ENCODE measurements at places on chromosomes 7 and 10.
A peak's percentile ranks its signal among the peaks of the same experiment; 100 is the strongest.

GRCh38 chr7:23469150-23469960 is 936 bp downstream of the IGF2BP3 start:
- DNase-seq, result peak; percentile 36

DNA sequence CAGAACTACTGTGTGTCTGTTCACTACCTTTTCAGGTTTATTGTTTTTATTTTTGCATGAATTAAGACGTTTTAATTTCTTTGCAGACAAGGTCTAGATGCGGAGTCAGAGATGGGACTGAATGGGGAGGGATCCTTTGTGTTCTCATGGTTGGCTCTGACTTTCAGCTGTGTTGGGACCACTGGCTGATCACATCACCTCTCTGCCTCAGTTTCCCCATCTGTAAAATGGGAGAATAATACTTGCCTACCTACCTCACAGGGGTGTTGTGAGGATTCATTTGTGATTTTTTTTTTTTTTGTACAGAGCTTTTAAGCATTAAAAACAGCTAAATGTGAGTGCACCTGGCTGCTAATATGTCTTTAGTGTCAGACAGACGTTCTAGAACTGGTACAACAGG is 34.4 kb downstream of the PRF1 start:
- no peak for DNase-seq

- no peak for DNase-seq
Measured at GRCh38 chr7:24729365-24730017, 27.8 kb downstream of the GSDME start.

DNA sequence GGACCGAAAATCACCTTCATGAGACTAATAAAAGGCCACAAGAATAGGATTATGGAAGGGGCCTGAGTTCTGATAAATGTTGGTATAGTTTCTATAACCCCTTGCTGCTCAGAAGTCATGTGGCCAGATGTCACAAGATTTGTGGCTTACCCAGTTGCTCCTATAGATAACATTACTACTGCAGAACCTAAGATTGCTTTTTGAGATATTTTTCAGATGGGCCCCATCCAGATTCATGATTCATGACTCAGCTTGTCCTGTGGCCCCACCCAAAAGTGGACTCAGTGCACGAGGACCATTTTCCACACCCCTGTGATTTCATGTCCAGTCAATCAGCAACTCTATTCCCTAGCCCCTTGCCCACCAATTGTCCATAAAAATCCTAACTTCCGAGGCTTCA is 209.0 kb downstream of the ACTR3B start:
- DNase-seq, result no peak

DNA sequence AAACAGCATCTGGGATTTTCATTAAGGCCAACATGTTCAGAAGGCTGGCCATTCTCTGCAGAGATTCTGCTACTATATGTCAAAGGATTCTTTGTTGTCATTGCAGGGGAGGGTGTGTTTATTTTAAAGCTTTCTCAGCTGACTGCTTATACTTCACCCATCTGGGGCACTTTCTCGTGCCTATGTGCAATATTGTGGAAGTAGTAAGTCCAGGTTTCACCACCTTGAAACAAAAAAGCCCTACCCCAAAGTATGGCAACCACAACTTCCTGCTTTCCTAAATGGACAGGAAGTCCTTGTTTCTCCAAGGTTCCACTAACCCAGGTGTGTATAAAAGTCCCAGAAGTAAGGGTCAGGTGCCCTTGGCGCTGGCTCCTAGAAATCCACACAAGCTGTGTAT is 58.7 kb upstream of the COL1A2 start:
- no peak for DNase-seq

DNA sequence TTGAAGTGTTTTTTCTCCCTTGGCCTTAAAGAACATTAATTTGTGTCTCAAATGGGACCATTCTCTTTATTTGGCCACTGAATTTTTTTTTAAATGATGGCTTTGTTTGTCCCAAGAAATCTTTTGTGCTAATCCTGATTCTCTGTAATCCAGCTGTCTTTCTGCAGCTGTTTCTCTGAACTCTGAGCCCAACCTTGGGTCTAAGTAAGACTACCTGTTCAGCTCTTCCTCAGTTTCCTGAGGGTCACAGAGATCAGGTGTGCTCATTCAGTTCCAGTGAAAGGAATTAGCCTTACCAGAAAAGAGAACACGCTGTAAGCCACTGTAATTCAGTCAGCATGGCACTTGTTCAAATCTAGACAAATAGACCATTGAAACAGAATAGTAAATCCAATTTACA is 94.2 kb downstream of the ANKIB1 start:
- no peak for DNase-seq

GRCh38 chr7:56092789-56093531 is at the start of gene PHKG1:
Gene PHKG1, minus strand, starts transcription at chr7:56092952. Its CDS starts 4,011 bp downstream, at chr7:56088941.
- no peak for DNase-seq

GRCh38 chr10:70578371-70578947 is 24.1 kb downstream of the PRF1 start:
- DNase-seq, result peak; percentile 83

DNA sequence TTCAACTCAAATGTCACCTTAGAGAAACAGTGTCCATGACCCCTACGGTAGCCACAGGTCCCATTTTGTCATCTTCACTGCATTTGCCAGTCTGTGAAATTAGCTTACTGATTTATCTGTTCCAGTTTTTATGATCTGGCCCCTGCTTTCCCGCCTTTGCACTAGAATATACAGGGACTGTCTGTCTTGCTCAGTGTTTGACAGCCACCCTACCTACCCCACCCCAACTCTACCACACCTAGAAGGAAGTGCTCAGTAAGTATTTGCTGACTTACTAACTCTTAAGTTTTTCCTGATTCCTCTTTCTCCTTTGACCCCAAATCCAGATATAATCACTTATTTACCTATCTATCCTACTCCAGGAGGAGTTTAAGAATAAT is 49.5 kb downstream of the CREB3L2 start:
- DNase-seq, result no peak

DNA sequence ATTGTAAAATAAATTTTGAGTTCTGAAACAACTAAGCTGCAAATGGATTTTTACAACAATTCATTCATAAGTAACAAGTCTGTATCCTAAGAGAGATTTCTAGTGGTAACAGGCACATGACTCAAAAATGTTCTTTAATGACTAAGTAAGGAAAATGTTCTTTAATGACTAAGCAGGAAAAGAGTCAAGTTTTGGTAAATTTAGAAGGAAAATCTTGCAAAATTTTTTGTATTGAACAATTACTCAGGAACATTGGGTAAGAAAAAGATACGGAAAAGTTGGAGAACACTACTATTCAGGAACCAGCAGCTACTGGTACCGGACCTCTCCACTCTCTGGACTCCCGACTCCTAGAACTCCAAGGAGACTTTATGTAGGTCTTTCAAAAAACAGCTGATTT is 33.5 kb downstream of the HYCC1 start:
- no peak for DNase-seq

DNA sequence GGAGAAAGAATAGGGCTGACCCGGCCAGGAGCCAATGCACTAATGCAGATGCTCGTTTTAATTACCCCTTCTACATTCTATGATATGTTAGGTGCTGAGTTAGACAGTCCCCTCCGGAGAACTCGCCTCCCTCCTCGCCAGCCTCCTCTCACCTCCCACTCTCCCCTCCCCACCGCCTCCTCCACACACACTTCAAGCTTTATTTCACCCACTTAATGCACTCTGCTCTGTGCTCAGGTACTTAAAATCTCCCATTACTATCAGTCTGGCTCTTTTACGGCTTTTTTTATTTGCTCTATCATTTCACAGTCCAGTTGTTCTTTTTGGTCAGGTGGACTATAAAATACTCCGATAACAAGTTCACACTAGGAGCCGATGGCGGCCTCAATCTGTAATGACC is 231.6 kb downstream of the TEX36 start:
- DNase-seq, result no peak

GRCh38 chr7:40412323-40412722 is 277.5 kb downstream of the SUGCT start:
- no peak for DNase-seq

GRCh38 chr10:31705136-31705535 is 223.5 kb downstream of the ARHGAP12 start:
- DNase-seq, result no peak

DNA sequence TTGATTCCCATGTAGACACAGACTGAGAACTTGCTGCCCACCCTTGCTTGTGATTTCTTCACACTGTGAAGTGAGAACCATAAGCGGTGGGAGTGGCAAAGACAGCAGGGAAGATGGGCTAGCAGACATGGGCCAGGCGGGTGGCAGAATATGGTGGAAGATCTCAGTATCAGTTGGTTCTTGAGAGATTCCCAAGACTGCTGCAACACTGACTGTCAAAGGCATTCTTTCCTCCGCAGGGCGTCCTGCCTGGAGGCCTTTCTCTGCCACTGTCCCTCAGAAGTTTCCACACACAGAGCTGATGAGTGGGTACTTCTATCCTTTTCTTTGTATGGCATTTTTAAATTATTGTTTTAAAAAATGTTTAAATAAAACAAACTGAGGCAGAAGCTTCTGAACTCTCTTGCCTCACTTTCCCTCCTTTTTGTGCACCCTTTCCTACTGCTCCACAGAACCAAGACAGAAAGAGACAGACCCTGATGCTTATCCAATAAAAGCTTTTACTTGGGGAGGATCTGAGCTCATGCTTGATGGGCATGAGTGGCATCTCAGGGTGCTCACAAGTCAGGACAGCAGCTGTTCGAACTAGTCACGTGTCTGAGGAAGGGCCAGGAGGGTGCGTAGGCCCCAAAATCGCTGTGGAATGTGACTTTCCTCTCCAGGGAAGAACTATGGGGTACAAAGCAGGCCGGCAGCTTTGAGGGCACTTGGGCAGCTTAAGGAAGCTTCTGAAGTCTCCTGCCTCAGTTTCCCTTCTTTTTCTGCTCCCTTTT is 104.7 kb upstream of the PCGF5 start:
- DNase-seq, result no peak

DNA sequence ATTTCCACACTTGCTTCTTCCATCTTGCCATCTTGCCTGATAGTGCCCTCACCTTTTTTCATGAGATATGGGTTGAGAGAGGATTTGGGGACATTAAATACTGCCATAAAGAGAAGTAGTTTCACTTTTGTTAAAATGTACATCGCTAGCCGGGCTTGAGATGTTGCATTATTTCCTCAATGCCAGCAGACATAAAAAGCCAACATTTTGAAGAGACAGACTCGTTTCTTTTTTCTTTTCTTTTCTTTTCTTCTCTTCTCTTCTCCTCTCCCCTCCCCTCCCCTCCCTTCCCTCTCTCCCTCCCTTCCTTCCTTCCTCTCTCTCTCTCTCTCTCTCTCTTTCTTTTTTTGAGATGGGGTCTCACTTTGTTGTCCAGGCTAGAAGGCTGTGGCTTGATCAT is 17.9 kb downstream of the ENKUR start:
- no peak for DNase-seq

DNA sequence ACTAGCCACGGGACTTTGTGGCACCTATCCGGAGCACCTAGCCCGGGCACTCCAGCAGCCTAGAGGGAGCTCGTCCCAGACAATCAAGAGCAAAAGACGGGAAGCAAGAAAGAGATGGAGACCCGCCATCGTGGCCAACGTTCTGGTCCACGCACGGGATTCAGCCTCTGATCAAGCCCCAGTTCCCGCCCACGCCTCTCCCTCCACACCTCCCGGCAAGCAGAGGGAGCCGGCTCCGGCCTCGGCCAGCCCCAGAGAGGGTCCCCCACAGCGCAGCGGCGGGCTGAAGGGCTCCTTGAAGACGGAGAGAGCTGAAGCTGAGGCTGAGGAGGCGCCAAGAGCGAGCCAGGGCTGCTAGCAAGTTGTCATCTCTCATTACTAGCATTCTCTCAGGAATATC is 992 bp upstream of the SLC39A12 start:
- DNase-seq, result no peak

- DNase-seq, result no peak
Measured at GRCh38 chr10:30047924-30048531, 11.4 kb downstream of the JCAD start.

- DNase-seq, result no peak
Measured at GRCh38 chr7:129832282-129832681, 120.5 kb downstream of the UBE2H start.

GRCh38 chr7:143884969-143885559 is 16.9 kb downstream of the TCAF1 start:
- DNase-seq, result no peak

DNA sequence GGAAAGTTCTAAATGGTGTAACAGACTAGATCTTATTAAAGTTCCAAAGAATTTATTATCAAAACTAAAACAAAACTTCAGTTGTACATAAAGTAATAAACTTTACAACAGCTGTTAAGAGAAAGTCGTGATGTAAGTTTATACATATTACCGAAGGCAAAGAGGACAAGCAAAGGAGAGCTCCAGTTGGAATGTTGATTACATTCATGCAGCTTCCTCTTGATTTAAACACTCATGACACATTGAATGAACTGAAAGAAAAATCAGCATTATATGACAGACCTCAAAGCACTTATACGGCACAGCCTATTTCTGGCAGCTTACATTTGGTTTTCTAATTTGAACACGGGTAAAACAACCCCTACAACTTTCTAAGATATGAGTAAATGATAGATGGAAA is 13.6 kb downstream of the SRI start:
- DNase-seq, result no peak

DNA sequence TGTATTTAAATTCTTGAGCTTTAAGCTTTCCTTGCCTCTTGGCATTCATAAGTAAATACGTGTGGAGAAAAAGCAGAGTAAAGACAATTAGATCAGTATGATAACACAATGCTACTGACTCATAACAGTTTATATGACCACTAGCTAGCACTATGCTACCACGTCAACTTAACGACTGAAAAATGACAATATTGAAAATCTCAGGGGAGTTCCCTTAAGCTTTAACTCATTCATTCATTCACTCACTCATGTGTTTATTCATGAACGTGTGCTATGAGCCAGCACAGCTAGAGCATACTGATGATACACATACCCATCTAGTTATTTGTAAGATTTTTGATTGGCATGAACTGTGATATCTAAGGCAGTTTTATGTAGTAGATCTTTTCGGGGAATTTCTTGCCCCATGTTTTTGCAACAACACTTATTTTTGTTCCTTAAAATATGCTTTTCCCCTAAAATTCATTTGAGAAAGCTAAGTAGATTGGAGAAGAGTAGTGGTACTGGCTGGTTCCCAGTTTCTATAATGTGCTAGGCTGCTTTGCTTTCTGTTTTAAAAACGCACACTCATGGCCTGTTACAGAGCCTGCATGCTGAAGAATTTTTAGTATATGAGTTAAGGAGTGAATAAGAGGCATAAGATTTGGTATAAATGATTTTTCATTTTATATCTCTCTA is 57.4 kb upstream of the ACBD5 start:
- no peak for DNase-seq

DNA sequence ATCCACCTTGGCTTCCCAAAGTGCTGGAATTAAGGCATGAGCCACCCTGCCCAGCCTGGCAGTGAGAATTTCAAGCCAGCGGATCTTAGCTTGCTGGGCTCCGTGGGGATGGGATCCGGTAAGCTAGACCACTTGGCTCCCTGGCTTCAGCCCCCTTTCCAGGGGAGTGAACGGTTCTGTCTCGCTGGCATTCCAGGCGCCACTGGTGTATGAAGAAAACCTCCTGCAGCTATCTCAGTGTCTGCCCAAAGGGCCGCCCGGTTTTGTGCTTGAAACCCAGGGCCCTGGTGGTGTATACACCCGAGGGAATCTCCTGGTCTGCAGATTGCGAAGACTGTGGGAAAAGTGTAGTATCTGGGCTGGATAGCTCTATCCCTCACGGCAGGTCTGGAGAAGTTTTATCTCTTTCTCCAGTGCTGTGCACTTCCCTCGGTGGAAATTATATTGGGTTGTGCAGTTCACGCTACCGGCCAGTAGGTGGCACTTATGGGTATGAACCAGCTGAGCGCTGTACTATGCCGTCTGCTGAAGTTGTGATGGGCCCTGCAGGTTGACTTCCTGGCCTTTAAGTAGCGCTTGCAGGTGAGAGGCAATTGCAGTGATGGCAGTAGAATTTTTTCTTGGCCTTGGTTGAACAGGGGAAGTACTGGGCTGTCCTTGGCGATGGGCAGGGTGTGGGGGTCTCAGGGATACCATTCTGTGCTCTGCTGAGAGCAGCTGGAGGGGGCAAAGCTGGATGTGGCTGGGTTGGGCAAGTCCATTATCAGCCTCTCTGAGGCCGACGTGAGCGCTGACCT is 138.0 kb upstream of the MTPN start:
- DNase-seq, result peak; percentile 61
